ENCODE measurements at places on chromosomes 12 and 14.

DNA sequence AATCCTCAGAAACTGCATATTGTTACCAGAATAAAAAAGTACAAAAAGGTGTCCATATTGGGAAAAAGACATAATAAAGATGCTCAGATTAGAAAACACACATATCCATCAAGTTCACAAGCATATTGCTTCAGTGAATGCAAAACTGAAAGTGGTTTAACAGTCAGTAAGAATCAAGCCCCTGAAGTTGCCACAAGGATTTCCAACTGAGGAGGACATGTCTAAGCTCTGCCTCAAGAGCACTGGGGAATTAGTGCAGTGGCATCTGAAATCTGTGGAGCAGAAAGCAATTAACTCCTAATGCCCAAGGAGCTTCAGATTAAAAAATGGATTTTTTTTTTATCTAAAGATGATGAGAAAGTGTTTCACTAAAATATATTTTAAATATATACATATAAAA is 113.2 kb downstream of the DENND5B start:
- DNase-seq: no peak

DNA sequence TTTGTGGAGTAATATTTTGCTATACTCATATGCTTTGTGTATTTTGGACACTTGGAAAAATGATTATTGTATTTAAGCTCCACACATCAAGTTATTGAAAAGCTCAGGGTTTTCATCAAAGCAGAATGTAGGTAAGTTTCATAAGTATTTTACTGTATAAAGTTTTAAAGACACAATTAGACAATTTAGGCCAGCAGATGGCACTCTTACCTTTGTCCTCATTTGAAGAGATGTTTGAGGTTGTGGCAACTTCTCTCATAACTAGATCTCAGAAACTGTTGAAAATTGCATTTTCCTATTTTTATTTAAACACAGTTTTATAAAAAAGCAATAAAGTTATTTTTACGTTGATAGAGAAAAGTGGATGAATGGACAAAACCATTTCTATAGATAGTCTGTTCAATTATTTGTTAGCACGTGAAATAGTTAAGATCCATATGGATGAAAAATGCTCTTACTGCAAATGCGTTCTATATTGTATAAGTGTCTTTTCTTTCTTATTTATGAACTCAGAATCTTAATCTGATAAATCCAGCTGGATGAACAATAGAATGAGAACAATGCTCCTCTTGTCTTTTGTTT is 300.0 kb downstream of the AEBP2 start:
- peak; percentile 42 for DNase-seq

DNA sequence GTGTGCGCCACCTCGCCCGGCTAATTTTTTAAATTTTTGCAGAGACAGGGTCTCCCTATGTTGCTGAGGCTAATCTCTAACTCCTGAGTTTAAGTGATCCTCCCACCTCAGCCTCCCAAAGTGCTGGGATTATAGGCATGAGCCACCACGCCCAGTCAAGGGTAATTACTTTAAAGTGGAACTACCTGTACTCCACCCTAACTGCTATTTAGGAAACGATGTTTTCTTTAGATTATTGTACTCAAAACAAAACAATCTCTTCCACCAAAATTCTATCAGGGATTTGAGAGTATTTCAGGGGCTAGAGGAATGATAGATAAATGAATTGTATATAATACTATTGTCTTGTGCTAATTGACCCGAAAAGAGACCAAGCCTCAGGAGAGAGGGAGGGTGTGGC is 9.6 kb upstream of the BIN2 start:
- no peak for DNase-seq

- no peak for DNase-seq
Observed at GRCh38 chr12:109654357-109654756, 59.3 kb upstream of the FAM222A start.

- no peak for DNase-seq
Observed at GRCh38 chr14:35366521-35366976, 38.0 kb downstream of the NFKBIA start.

- no peak for DNase-seq
Observed at GRCh38 chr14:97262336-97262735, 465.2 kb downstream of the VRK1 start.

- DNase-seq: no peak
Observed at GRCh38 chr12:93273834-93274564, 103.7 kb upstream of the NUDT4 start.

GRCh38 chr12:106301241-106301610 is 1.3 kb upstream of the TCP11L2 start:
- DNase-seq: peak; percentile 32

GRCh38 chr12:110349096-110349495 is 54.4 kb downstream of the ANAPC7 start:
- no peak for DNase-seq

GRCh38 chr12:4379405-4379804 is at the start of gene FGF23:
Gene FGF23, minus strand, starts transcription at chr12:4379712. Its CDS starts 130 bp downstream, at chr12:4379582.
- no peak for DNase-seq

GRCh38 chr14:26775765-26776563 is 178.1 kb upstream of the NOVA1 start:
- no peak for DNase-seq

DNA sequence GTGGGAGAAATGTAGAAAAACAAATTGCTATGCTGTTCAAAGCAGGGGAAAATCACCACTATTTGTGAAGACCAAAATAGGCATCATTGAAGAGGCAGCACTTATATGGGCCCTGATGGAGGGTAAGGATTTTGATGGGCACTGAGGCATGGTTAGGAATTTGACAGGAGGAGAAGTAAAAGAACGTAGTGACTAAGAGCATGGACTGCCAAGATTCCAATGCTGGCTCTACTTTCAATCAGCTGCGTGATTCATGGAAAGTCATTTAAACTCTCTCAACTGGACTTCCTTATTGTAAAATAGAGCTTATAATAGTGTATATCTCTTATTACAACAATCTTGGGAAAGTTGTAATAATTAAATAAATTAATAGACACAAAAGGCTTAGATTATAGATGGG is 267.7 kb upstream of the G2E3 start:
- DNase-seq: peak; percentile 47

DNA sequence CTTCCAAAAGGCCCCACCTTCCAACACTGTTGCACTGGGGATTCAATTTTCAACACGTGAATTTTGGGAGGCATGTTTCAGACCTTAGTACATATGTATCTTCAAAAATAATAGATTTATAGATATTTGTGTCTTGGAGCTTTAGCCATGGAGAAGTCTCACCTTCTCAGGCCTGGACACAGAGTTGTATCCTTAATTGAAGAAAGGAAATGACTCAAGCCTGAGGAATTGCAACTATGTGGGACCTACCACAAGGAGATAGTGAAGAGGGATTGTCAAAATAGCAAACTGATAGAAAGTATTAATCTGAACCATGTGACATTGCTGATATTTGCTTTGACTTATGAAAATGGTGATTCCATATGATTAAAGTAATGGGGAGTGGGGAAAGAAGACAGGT is 89.8 kb downstream of the ACSS3 start:
- no peak for DNase-seq

DNA sequence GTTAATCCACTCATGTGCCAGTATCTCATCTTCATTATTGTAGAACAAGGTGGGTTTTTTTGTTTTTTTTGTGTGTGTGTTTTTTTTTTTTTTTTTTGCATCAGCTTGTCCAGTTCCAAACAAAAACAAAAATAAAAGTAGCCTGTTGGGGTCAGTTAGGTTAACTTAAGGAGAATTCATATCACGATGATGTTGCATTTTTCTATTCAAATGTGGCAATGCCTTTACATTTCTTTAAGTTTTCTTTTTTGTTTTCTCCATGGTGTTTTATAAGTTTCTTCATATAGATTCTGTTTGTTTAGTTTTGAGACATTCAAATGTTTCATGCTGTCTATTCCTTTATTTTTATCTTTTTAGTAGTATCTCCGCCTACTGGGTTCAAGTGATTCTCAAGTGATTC is 16.2 kb upstream of the CATSPERB start:
- no peak for DNase-seq

- no peak for DNase-seq
Observed at GRCh38 chr12:96242597-96242996, 48.4 kb downstream of the ELK3 start.
